Stomach (tissue), 19 donors: ENCODE measurements at places on chromosomes 7 and 10. TPM values are rescaled to one million over a fixed set of nuclear protein-coding genes. Genes with fewer than 3 reads are reported as not detected.
A peak's percentile ranks its signal among the peaks of the same experiment; 100 is the strongest.

The MALRD1 gene
- 0.10 TPM for polyA plus RNA-seq

The CALML5 gene
- polyA plus RNA-seq: 16.2 TPM

The PSD gene
- polyA plus RNA-seq: 2.3 TPM

The MYH16 gene
- polyA plus RNA-seq: not detected

The CUL2 gene
- 9.9 TPM for polyA plus RNA-seq

The VAX1 gene
- polyA plus RNA-seq: not detected

The ANK3 gene
- polyA plus RNA-seq: 12.8 TPM

The PDZD7 gene
- 0.75 TPM for polyA plus RNA-seq

The SLC18A3 gene
- 0.20 TPM for polyA plus RNA-seq

The C10orf105 gene
- not detected for polyA plus RNA-seq

The LDB1 gene
- polyA plus RNA-seq: 28.3 TPM

The PIK3AP1 gene
- polyA plus RNA-seq: 2.6 TPM

DNA sequence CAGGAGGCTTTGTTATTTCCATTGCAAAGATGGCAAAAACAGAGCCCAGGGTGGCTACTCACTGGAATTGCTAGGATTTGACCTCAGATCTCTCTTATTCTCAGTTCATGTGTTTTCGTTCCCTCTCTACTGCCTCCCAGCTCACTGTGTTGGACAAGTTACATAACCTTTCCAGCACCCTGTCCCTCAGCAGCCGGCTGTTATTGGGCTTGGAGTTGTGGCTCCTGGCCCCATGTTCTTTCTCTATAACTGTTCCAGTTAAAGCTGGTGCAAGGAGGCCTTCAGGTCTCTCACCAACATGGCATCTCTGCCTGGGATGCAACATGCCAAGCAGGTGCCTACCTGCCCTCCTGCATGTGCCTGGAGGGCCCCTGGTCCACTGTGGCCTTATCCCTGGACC lies 56.8 kb downstream of the LRRC18 start:
- no peak overlapping the region for H3K27ac ChIP-seq
- no peak for DNase-seq
- no peaks in the 10 kb centered on the region for H3K36me3 ChIP-seq
- H3K27me3 ChIP-seq: no peaks in the 10 kb centered on the region

DNA sequence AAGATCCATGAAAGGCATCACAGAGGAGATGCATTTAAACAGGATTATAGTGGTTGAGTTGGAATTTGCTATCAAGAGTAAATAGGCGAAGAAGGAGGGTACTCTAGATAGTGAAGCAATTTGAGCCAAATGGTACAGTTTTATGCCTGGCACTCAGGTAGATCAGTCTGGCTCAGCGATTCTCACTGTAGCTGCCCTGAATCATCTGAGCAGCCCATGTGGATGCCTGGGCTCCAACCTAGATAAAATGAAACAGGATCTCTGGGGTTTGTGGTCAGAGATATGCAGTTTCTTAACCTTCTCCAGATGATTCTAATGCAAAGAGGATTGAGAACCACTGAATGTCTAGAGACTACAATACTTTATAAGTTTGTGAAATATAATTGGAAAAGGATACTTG lies 282.0 kb upstream of the FZD1 start:
- H3K4me1 ChIP-seq: no peaks in the 10 kb centered on the region
- no peak for DNase-seq
- H3K27ac ChIP-seq: no peak overlapping the region

DNA sequence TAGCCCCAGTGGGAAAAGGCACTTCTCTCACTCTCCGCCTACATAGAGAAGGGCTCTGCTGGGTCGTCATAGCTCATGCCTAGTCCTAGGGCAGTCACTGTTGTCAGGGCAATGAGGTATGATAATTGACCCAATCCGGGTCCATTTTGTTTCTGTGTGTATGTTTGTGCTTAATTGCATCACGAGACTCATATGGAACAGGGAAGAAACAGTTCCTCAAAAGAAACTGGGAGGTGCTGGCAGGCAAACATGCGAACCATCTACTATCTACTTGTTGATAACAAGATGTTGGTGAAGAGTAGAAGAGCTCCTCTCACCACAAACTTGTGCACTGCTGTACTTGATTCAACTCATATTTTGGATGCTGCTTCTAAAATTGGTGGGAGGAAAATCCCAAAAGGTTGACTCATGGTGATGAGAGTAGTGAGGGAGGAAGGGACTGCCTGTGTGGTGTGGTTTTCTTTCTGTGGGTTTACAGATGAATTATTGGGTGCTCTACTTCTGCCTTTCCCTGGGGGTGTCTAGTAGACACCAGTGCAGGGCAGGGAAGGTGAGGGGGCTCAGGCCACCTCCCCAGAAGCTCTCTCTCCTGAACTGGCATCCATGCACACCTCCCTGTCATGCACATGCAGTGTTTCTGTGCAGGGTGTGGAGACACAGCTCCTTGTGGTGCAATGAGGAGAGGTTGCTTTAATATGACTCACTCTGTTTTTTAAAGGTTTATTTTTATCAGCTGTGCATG lies 29.4 kb downstream of the LSMEM1 start:
- H3K27me3 ChIP-seq: no peaks in the 10 kb centered on the region
- no peaks in the 10 kb centered on the region for H3K4me1 ChIP-seq
- no peak overlapping the region for H3K27ac ChIP-seq
- no peak overlapping the region for H3K4me3 ChIP-seq
- no peak for DNase-seq

DNA sequence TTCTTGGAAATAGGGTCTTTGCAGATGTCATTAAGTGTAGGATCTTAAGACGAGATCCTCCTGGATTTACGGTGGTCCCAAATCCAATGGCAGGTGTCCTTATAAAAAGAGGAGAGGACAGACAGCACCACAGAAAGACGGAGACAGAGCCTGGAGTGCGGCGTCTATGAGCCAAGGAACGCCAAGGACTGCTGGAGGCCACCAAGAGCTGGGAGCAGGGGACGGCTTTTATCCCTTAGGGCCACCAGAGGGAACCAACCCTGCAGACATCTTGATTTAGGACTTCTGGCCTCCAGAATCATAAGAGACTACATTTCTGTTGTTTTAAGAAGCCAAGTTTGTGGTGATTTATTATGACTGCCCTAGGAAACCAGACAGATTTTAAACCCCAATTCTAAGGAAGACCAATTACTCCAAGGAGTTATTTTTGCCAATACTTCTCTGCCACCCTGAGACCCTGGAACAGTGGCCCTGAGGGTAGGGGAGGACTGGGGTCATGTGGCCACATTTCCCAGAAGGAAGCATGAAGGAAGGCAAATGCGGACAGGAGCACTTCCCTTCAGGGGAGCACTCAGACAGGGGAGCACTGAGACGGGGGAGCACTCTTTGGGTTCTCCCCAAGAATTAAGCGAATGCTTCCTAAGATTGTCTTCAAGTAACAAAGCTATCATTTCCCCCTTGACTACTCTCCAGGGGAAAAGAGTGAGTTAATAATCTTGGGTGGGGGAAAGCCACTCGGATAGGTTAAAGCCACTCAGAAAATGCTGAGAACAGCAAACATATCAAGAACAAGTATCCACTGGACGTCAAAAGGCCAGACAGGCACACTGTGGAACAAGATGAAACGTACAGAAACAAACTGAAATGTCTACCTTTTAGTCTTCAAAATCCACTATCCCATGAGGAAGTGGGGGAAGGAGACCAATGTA lies 67.5 kb downstream of the CHST15 start:
- H3K27me3 ChIP-seq: no peaks in the 10 kb centered on the region
- H3K36me3 ChIP-seq: peaks cover 6% of the 10 kb centered on the region
- H3K4me1 ChIP-seq: peaks cover 3% of the 10 kb centered on the region
- H3K4me3 ChIP-seq: no peak overlapping the region
- H3K27ac ChIP-seq: no peak overlapping the region
- peak; percentile 40 for DNase-seq

DNA sequence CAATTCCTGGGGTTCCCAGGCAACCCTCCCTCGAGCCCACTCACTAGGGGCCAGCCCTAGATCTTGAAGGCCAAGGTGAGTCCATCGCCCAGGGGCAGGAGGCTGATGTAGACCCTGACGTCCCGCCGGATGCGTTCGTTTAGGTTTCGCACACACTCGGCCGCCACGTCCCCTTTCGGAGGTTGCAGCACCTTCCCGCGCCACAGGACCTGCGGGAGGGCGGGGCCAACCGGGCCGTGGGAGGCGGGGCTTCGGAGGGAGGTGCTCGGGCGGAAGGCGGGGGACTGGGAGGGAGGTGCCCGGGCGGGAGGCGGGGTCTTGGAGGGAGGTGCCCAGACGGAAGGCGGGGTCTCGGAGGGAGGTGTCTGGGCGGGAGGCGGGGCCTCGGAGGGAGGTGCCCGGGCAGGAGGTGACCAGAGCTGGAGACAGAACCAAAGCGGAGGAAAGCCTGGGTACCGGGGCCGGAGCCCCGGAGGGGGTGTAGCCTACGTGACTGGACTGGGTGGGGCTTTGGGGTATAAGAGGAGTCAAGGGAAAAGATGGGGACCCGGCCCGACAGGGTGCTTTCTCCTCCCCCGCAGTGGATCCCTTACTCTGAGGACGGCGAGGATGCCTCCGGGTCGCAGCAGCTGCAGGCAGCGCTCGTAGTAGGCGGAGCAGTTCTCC lies 1.6 kb downstream of the COMTD1 start:
- H3K27ac ChIP-seq: peak overlapping the region; percentile 97
- DNase-seq: peak; percentile 99
- H3K27me3 ChIP-seq: no peaks in the 10 kb centered on the region

- H3K4me1 ChIP-seq: peaks cover 4% of the 10 kb centered on the region
- no peak overlapping the region for H3K4me3 ChIP-seq
- DNase-seq: peak; percentile 77
These were observed 2.3 kb downstream of the DENND2A start for GRCh38 chr7:140638173-140638791.

DNA sequence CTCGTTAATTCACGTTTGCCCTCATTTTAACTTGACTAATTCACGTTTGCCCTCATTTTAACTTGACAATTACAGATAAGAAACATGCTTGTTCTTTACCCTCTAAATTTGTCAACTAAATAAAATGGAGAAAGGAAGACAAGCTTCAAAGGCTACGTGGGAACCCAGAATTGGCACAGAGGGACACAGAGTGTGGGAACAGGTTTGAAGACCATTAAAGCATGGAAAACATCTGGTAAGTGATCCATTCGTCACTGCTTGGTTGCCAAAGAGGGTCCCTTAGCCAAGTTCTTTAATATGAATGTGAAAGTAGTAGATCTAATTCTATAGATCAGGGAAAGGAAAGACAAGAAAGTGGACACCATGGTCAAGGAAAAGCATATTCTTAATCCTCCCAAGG lies 57.2 kb downstream of the ITIH5 start:
- no peak for DNase-seq
- no peaks in the 10 kb centered on the region for H3K4me1 ChIP-seq
- no peaks in the 10 kb centered on the region for H3K27me3 ChIP-seq
- no peaks in the 10 kb centered on the region for H3K36me3 ChIP-seq

DNA sequence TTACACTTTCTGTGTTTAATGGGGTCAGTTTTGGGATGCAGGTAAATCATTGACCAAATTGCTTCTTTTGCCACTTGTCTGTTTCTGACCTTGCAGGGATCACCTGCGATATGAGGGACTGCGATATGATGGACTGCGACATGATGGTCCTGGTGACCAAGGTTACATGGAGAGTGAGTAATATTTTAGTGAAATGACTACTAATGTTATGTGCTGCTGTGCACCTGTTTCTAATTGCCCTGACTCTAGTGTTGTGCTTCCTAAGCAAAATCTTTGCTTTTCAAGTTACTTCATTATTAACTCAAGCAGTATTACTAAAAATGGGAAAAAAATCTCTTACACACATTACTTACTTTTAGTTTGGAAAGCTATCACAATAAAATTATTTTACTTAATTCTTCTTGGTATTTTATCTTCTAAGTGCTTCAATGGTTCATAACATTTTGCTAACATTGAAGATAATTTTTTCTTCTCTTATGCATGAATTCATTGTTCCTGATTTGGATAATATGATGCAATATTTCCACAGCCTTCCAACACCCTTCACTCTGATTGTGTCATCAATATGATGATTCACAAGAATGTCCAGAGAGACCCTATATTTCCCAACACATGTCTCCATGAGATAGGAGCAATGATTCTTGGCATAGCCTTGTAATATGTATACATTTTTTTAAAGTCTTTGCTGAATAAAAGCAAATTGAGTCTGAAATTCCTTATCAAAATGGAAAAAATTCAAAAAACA lies 306.2 kb upstream of the AKR1E2 start:
- no peaks in the 10 kb centered on the region for H3K27me3 ChIP-seq
- peak; percentile 34 for DNase-seq
- H3K4me1 ChIP-seq: no peaks in the 10 kb centered on the region
- no peak overlapping the region for H3K27ac ChIP-seq
- no peaks in the 10 kb centered on the region for H3K36me3 ChIP-seq

DNA sequence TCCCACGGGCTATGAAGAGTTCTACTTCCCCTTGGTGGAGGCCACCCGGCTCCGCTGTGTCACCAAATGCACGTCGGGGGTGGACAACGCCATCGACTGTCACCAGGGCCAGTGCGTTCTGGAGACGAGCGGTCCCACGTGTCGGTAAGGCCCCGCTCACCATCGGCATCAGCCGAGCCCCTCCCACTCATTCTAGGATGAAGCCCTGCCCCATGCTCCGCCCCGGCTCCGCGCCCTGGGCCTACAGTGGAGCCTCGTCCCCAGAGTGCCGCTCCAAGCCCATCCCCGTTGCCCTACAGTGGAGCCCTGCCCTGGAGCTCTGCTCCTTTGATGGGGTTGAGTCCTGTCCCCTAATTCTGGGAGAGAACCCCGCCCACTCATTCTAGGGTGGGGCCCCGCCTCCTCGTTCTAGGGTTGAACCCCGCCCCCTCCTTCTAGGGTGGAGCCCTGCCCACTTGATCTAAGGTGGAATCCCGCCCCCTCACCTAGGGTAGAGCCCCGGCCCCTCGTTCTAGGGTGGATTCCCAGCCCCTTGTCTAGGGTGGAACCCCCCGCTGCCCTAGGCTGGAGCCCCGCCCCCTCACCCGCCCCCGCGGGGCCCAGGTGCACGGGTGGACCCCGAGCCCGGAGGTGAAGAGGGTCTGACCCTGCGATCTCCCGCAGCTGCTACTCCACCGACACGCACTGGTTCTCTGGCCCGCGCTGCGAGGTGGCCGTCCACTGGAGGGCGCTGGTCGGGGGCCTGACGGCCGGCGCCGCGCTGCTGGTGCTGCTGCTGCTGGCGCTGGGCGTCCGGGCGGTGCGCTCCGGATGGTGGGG lies 3.4 kb upstream of the MUC12 start:
- H3K36me3 ChIP-seq: no peaks in the 10 kb centered on the region
- peak; percentile 76 for DNase-seq
- H3K4me1 ChIP-seq: peaks cover 20% of the 10 kb centered on the region
- H3K4me3 ChIP-seq: peak overlapping the region; percentile 21
- H3K27me3 ChIP-seq: peaks cover 92% of the 10 kb centered on the region
- no peak overlapping the region for H3K27ac ChIP-seq

DNA sequence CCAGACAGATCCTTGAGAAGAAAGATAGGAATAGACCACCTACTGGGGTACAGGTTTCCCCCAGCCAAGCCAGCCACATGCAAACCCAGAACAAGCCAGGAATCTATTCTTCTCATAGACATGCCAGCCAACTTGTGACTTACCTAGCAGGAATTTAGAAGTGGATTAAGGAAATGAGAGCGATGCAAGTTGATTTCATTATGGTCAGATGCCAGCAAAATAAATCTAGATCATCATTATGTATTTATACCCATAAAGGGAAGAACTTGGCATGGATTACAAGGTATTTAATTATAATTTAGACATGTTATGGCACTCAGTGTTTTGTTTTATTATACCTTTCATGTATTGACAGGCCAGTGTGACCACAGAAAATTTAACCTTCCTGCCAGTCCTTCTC lies 32.8 kb downstream of the SLC35G1 start:
- no peak overlapping the region for H3K27ac ChIP-seq
- H3K36me3 ChIP-seq: no peaks in the 10 kb centered on the region
- no peak for DNase-seq
- no peak overlapping the region for H3K4me3 ChIP-seq

- no peak for DNase-seq
- H3K27ac ChIP-seq: no peak overlapping the region
- H3K27me3 ChIP-seq: no peaks in the 10 kb centered on the region
- H3K4me1 ChIP-seq: peaks cover 18% of the 10 kb centered on the region
These were observed 36.9 kb upstream of the AQP1 start for GRCh38 chr7:30874656-30875302.
